Fibroblast of skin of abdomen (primary cell): ENCODE measurements at places on chromosomes 5 and 9.

- no peak for DNase-seq
Observed at GRCh38 chr9:2086971-2087370, 71.8 kb downstream of the SMARCA2 start.

DNA sequence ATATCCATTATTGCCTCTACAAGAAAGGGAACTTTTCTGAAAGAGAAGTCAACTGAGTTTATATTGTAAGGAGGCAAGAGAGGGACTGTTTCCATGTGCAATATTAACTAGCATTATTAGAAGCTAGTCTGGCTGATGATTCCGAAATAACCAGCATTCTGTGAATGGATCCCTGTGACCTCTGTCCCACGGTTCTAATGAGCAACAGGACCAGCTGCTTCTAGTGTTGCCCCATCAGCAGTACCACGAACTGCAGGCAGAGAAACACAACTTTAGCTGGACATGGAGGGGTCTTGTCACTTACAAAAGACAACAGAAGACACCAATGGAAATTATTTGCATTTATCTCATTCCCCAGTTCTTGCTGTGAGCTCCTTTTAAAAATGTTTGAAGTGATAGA is 95.4 kb downstream of the MUSK start:
- no peak for DNase-seq

DNA sequence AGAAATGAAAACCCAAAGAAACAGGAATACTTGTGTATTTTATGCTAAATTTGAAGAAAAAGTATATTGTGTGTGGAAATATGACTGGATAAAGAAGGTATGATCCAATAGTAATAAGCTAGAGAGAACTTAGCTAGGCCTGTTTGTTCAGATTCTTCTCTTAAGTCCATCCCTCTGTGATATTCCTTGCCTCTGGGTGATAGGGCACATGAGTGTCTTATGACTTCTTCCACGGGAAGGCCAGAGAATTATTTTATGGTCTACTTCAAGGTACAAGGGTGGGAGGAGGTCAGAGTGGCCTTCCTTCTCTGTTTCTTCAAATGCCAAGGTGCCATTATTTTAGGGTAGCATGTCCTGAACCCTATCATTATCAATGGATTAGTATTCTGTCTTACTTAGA is 113.7 kb downstream of the NDUFS4 start:
- DNase-seq, result no peak

DNA sequence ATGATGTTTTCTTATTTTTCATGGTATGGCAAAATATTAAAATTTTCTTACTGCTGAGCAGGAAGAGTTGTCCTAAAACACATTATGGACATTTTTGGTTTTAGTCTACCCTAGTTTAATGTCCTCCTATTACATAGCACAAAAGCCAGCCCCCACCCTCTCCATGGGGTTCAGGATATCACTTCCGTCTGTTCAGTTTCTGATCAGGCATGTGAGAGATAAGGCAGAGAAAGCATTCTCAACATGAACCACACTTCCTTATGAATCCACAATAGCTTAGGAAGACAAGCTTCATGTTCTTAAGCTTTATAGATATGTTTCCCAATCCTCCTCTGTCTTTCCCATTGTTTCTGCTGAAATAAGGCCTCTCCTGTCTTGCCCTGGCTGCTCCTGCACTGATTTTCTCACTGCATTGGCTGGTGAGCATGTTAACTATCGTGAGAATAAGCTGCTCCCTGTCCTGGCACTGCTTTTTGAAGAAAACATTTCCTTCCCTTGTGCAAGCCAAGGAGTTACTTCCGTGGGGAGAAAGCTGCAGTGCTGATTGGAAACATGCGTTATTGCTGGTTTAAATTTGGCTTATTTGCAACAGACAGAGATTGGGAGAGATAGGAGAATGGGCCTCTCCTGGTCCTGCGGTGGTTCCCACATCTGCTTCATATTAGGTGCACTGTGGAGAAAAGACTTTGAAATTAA is 260.3 kb upstream of the RPS23 start:
- DNase-seq, result peak; percentile 81

DNA sequence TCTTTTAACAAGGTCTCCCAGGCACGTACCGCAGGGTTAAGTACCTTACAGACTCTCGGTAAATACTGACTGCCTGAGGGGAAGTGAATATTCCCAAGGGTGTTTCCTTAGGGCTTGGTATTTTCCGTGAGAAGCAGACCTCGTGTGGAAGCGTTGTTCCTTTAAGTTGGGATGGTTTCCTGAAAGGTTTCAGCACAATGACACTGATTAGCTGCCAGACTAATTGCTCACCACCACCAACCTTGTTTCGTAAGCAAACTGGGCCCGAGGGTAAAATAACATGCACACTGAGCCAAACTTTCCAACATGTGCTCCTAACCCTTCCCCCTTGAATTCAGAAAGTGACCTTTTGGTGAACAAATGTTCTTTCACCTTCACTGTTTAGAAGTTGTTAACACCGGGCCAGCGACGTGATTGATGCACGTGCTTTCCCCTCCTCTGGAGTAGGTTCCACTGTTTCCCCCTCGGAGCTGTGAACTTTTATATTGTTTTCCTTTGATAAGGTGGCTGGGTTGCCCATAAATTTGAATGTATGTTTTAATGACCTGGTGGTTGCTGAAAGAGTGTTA is 128.1 kb upstream of the RPS23 start:
- DNase-seq, result peak; percentile 83

DNA sequence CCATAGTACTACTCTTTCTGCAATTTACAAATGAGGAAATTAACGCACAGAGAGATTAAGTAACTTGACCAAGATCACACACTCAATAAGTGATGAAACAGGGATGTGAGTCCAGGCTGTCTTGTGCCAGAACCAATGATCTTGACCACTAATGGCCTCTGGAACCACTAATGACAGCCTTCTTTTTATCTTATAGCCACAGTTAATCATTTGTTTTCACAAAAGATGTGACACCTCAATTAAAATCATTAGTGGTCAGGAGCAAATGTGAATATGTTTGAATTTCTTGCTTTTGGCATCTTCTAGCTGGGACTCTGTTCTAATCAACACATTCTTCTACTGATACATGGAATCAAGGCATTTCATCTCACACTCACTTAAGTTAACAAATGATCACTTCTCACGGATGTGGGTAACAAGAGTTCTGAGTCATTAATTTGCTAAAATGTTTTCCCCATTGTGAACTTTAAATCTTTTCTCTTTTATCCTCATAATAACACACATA is 102.7 kb upstream of the CD180 start:
- DNase-seq, result peak; percentile 92

- no peak for DNase-seq
Observed at GRCh38 chr5:122054266-122054665, 23.8 kb downstream of the LOX start.
